ENCODE measurements at places on chromosomes 7 and 10. TPM values are rescaled to one million over a fixed set of nuclear protein-coding genes. Genes with fewer than 3 reads are reported as not detected.

LLCFC1 gene
- total RNA-seq: not detected

EEPD1 gene
- total RNA-seq: 6.6 TPM

NEUROG3 gene
- not detected for total RNA-seq

CCAR1 gene
- total RNA-seq: 29.8 TPM

PPP1R3C gene
- total RNA-seq: 212 TPM

HABP2 gene
- total RNA-seq: not detected

- DNase-seq: no peak
These were observed 395.6 kb downstream of the TNS3 start for GRCh38 chr7:47186316-47186715.

DNA sequence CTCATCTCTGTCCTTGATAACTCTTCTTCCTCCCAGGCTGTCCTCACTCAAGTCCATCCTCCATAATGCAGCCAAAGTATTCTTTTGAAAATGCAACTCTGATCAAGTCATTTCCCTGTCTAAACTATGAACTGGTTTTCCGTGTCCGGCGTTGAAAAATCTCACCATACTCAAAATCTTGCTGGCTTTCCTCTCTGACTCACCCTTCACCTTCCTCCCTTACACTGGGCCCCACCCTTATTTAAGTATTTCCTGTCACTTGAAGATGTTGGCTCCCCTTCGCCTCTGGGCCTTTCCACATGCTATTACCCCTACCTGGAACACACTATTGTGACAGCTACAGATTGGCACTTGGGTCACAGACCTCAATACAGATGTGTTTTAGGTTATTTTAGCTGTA, 515.6 kb downstream of the INHBA start:
- DNase-seq: no peak

- no peak for DNase-seq
These were observed 170.1 kb downstream of the FANK1 start for GRCh38 chr10:126066456-126066855.

DNA sequence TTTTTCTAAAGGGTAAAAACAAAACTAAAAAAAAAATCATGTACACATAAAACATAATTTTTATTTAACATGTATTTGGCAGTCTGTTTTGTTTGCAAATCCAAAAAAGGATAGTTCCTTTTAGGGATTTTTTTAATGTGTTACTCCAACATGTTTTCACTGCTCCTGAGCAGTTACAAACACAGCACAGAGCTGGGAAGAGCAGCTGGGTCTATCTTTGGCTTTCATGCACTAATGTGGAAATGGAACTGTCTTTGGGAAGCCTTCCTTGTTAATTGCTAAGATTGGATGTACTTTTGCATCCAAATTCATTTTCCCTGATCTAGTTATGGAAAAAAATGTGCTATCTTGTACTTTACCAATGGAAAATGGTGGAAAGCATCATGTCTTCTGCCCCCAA, 1035.1 kb downstream of the CNTNAP2 start:
- DNase-seq: no peak

DNA sequence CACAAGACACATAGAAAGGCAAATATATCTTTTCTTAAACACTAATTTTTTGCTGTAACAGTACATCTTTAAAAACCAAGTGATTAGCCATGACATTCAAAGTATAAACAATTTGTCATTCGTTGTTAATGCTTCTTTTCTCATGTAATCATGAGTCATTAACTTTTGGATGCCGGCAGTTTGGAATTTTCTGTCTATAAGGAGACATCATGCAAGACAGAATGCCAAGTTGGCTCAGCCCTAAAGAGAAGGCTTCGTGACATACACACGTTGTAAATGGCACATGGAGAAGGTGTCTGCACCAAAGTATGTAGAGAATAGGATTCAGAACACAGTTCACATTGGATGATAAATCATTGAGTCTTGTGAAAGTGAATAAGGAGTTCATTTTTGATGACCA, 35.9 kb downstream of the CCDC3 start:
- no peak for DNase-seq

DNA sequence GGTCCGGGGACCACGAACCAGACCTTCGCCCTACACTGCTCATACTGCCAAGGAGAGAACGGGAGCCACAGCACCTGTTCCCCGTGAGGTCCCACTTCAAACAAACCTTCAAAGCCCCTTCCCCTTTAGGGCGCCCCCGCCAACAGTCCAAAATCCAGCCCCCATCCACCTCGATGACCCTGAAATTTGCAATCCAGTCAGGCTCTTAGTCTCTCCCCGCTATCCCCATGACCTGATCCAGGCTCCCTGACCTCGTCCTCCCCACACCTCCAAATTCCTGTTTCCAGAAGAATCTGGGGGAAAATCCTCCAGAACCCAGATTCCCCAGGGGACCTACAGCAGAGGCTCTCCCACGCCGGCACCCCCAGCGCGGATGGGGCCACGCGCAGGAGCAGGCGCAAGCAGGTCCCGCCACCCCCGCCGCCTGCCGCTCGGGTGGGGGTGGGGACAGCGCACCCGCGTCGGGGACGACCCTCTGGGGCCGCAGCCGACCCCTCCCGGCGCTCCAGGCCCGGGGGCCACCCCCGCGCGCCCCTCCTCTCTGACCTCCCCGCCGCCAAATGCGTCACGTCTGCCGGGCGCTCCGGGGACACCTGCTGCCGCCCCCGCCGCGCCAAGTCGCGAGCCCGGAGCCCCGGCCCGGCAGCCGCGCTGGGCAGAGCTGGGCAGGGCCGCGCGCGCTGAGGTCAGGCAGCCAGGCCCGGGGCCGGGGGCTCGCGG, 753 bp downstream of the CAMK2B start:
- DNase-seq: peak; percentile 69

GRCh38 chr10:90939116-90939515, 18.2 kb upstream of the ANKRD1 start:
- no peak for DNase-seq

DNA sequence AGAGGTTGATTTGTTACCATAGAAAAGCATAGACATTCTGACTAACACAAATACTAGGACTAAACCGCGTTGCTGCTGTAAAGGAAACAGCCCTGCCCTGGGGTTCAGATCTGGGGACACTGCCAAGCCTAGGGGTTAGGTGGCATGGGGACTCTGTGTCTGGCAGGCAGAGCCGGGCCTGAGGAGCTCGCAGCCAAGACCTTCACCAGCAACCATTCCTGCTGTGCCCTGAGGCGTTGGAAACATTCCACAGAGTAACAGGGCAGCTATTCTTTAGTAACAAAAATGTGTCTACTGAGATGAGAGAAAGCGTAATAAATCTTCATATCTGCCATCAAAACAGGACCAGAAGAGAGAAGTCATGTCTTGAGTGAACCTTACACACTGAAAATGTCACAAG, 280.5 kb downstream of the POM121L12 start:
- no peak for DNase-seq

DNA sequence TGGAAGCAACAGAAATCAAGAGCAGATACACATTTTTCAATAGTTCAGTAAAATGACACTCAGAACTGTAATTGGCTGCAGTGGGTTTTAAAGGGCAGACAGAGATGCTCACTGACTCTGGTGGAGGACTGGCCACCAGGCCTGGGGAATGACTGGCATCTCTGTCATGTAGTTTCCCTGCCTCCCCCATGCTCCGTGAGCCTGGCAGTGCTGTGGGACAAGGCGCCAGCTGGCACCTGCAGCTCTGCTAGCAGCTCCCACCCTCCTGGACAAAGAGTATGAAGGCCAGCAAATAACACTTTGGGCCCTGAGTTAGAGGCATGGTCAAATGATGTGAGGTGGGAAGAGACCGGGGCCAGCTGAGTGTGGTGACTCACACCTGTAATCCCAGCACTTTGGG, 15.0 kb downstream of the TSPAN33 start:
- no peak for DNase-seq

DNA sequence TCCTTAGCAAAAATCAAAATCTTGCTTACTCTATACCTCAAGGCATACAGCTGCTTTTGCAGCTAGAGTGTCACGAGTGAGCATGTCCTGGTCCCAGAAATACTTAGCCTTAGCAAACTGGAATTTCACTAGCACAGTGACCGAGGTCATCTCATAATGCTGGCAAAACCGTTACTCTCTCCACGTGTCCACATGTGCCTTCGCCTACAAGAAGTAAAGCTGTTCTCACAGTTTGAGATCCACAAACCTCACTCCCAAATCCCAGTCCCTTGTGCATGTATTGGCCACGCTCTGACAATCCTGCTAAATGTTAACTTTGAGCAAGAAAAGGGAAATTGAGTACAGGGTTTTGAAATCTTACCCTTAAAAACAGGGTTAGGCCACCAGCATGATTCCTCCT, 111.0 kb upstream of the PLXDC2 start:
- no peak for DNase-seq

DNA sequence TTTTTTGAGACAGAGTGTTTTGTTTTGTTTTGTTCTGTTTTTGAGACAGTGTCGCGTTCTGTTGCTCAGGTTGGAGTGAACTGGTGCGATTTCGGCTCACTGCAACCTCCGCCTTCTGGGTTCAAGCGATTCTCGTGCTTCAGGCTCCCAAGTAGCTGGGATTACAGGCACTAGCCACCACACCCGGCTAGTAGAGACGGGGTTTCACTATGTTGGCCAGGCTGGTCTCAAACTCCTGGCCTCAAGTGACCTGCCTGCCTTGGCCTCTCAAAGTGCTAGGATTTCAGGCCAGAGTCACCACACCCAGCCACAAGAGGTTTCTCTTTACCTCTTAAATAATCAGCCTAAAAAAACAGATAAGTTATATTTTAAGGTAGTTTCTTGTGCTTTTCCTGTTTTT, 8.7 kb upstream of the ARHGAP12 start:
- no peak for DNase-seq

- peak; percentile 39 for DNase-seq
These were observed 13.4 kb upstream of the RASSF4 start for GRCh38 chr10:44946205-44946604.

- DNase-seq: no peak
These were observed 779 bp upstream of the ADCK2 start for GRCh38 chr7:140671966-140672365.

DNA sequence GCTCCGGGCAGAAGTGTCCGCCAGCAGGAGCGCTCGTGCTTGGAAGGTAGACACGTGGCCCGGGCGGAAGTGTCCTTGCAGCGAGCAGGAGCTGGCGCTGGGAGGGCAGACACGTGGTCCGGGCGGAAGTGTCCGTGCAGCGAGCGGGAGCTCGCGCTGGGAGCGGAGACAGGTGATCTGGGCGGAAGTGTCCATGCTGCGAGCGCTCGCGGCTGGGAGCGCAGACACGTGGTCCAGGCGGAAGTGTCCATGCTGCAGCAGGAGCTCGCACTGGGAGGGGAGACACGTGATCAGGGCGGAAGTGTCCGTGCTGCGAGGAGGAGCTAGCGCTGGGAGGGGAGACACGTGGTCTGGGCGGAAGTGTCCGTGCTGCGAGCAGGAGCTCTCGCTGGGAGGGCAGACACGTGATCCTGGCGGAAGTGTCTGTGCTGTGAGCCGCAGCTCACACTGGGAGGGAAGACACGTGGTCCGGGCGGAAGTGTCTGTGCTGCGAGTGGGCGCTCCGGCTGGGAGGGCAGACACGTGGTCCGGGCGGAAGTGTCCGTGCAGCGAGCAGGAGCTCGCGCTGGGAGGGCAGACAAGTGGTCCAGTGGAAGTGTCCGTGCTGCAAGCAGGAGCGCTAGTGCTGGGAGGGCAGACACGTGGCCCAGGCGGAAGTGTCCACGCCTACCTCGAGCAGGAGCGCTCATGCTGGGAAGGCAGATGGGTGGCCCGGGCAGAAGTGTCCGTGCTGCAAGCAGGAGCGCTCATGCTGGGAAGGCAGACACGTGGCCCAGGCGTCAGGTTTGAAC, 41.1 kb upstream of the PRKAR1B start:
- no peak for DNase-seq

- no peak for DNase-seq
These were observed 329.6 kb upstream of the NRP1 start for GRCh38 chr10:33664070-33664469.

DNA sequence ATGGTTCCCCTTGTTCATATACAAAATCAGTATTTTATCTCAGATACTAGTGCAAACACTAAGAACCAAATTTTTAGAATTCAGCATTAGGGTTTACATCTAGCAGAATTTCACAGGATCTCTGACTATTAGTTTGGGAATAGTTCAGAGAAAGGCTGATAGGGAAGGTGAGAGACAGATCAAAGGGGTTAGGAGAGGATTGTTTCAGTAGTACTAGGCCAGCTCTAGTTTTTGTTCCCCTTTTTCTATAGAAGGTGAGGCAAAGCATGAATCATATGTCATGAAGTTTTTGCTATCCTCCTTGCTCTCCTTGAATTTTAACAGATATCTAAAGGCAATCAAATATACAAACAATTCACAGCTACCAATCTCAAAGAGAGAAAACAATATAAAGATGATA, 26.1 kb upstream of the CTNNA3 start:
- no peak for DNase-seq

DNA sequence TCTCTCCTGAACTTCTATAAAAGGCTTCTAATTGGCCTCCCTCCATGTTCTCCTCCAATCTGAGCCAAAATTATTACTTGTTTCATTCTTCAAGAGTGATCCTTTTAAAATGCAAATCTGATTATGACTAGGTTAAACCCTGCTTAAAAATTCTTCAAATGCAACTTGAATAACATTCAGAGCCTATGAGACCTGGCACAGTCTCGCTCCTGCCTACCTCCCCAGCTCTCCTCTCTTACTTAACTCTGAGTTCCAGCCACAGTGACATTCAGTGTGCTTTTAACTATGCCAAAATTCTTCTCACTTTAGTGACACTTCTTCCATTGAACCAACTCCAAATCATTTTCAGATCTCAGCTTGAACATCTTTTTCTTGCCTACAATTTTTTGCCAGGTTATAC, 68.8 kb downstream of the TMEM168 start:
- DNase-seq: no peak

GRCh38 chr10:8245131-8245813, 190.8 kb downstream of the GATA3 start:
- DNase-seq: no peak

GRCh38 chr10:69497231-69497561, 45.9 kb downstream of the TSPAN15 start:
- peak; percentile 60 for DNase-seq

DNA sequence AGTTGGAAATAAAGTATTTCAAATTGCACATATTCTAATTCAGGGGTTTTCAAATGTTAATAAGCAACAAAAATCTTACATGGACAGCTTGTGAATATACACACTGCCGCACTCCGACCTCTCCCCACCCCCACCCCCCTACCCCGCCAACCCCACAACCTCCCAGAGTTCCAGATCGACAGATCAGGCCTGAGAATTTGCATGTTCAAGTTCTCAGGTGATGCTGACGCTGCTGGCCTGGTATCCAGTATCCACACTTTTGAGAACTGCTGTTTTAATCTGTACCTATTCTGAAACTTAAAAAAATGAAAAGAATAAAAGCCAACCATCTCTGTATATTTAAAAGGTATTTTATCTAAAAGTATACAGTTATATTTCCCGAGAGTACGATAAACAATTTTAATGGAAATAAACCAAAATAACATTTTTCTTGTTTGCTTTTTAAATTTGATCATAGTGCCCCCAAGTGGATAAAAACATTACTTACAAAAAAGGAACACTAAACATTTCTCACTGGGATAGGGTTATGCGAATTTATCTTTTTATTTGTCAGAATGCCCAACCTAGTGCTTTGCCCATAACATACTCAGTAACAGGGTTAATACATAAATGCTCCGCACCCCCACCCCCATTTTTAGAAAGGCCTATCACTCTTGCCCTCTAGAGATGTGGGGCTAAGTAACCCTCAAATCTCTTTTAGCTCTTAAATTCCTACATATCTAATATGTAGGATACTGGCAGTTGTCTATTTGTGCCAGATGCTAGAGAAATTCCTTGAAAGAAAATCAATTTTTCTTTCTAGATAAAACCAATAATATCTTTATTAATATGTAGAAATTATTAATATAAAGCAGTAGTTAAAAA, 166.3 kb downstream of the RNF133 start:
- no peak for DNase-seq
